ENCODE measurements at places on chromosomes 7 and 10.

GRCh38 chr10:69974551-69975155, 78.0 kb upstream of the MACROH2A2 start:
- no peak for DNase-seq

- no peak for DNase-seq
Measured at GRCh38 chr7:47581804-47582763, at the start of gene TNS3. TNS3 (minus strand) TSS chr7:47582111; CDS start chr7:47439636, 142,475 bp downstream.

- no peak for DNase-seq
Measured at GRCh38 chr7:103685646-103686045, 239.6 kb upstream of the SLC26A5 start.

DNA sequence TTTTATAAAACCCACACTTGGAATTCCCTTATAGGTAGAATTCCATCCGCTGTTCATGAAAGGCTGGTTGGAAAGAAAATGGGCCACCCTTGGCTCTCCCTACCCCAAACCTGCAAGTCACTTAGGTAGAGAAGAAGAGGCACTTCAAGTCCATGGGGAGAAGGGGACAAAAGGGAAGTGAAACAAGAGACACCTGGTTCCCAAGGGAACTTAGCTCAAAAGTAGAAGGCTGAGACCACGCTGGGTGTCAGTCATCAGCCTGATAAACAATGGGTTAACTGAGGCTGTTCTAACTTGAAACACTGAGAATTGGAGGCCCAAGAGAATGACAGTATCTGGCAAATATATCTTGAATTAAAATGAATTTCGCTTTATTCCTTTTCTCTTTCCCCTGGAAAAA, 330.8 kb upstream of the NFE2L3 start:
- no peak for DNase-seq

DNA sequence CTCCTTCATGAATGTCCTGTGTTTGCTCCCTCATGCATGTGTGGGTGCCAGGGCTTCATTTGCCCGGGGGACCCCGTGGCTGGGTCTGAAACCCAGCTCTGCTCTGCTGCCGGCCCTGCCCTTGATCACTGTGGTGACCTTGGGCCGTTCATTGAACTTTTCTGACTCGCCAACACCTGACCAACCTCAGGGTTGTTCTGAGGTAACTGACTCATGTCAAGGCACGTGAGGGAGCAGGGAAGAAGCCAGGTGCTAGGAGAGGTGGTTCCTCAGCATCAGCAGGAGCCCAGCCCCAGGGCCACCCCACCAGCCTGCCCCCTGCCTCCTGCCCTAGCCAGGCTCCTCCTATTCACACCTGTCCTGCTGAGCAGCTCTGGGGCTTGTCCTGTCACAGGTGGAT, 47.9 kb downstream of the TBATA start:
- DNase-seq: no peak

GRCh38 chr7:155709453-155709852, 65.0 kb downstream of the RBM33 start:
- DNase-seq: no peak

DNA sequence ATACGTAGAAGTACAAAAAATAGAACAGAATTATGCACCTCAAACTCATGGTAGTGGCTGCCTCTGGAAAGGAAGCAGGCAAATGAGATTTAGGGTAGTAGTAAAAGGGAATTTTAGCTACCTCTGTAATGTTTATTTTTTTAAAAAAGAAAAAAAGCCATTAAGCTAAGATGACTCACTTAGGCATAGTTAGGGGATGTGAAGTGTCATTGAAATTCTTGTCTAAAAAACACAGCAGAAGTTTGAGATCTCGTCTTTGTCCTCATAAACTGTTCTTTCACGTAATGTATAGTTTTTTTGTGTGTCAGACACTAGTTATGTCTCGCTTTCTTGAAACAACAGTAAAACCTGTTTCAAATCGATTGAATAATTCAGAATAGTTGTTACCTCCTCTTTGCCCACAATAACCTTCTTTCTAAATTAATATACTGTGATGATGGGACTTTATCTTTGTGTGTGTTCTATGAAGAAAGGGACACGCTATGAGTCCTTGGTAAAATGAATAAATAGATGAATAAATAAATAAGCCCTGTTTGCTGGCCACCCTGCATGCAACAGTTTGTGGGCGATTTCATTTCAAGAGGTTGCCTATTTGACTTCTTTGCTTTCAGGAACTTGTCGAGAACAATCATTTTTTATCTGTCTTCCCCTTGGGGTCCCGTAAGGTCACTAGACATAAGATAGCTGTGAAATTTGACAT, 14.5 kb upstream of the FBXW4 start:
- DNase-seq: no peak

GRCh38 chr7:151586531-151587260, 67.0 kb upstream of the RHEB start:
- no peak for DNase-seq

DNA sequence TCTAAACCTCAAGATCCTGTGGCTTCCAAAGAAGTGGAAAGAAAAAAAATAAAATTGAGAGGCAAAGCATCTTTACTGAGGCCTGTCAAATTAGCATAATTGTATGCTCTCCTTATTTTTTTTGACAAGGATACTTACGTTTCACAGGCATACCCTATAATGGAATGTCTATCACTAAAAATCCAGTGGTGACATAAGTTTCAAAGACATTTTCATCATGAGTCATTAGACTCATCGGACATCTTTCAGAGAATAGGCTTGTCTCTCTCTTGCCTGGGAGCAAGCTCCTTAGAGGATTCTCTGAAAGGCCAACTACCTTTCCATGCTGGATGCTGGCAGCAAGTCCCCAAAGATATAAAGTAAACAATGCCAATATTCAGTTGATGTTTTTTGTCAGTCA, 380.7 kb upstream of the STEAP1 start:
- no peak for DNase-seq

DNA sequence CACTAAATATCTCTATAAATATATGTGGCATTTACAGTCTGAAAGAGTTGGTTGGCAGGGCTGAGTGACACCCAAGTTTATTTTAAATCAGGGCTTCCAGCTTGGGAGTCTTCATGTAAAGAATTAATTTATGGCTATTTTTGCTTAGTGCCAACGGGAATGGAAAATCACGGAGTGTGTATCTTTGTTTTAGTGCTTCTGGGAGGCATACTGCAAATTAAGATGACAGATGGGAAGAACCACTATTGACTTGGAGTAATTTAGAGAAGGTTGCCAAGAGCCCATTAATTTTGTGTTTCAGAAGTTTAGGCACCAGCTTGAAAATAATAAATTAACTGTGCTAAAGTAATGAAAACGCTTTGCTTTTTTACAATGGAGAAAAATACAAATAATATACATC, 135.2 kb downstream of the GPR37 start:
- no peak for DNase-seq

- DNase-seq: peak; percentile 88
Measured at GRCh38 chr10:123043409-123043925, 34.7 kb downstream of the ACADSB start.

DNA sequence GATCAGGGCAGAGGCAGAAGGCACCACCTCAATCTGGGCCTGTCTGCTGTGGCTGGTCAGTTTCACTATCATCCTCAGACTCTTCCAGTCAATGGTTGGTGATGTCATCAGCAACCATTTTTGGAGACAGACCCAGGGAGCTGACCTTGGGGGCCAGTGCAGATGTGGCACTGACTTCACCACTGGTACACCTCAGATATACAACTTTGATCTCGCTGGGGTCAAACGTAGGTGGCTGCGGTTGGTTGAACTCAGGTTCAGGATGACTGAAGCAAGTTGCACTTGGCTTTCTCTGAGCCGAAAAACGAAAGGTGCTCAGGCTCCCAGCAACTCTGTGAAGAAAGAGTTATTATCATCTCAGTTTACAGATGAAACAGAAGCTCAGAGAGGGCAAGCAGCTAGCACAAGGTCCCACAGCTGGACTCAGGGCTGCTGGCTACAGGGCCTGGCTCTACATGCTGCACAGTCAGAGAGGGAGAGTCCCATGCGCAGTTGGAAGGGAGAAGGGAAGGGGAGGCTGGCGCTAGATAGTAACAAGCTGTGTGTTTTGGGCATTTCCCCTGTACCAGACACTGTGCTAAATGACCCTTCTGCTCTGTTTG, 27.2 kb downstream of the ANKRD16 start:
- DNase-seq: no peak

DNA sequence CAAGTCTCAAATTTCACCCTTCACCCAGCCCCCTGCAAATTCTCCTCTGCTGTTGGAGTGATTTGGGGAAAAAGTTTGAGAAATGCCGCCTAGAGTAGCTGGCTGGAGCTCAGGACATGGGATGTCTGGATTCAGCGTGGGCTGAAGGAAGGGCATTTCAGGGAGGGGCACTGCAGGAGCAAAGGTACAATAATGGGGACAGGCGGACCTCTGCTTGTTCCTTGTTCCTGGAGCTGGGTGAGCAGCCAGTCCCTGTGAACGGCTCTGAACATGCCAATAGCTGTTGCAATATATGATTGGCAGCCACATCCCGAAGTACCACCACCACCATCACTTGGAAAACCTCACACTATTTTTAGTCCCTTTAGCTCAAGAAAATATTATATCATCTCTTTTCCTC, 23.4 kb downstream of the ADRA2A start:
- no peak for DNase-seq

GRCh38 chr7:46853451-46853850, 728.5 kb downstream of the TNS3 start:
- DNase-seq: no peak

GRCh38 chr10:132701099-132701845, 84.7 kb downstream of the NKX6-2 start:
- no peak for DNase-seq

- DNase-seq: no peak
Measured at GRCh38 chr10:109953766-109954165, 30.5 kb upstream of the XPNPEP1 start.

GRCh38 chr7:68121655-68122054, 1125.0 kb downstream of the TYW1 start:
- no peak for DNase-seq

- no peak for DNase-seq
Measured at GRCh38 chr7:151851782-151852181, 25.1 kb downstream of the PRKAG2 start.

- no peak for DNase-seq
Measured at GRCh38 chr10:125661941-125662515, 20.9 kb downstream of the TEX36 start.

DNA sequence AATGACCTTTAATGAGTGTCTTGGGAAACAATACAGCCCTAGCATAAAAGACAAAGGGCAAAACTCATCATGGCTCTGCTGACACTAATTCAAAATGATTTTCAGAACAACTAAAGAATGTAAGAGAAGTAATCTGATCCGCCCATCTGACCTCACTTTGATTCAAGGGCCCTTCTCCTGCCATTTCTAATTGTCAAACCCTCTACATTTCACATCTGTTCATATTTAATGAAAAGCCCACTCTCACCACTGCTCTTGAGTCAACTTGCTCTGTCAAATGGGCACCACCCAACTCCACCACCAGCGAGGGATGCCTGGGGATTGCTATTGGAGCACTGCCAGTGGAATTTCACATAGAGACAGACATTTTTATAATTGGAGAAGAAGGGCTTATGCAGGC, 639.2 kb downstream of the KCNMA1 start:
- peak; percentile 54 for DNase-seq

DNA sequence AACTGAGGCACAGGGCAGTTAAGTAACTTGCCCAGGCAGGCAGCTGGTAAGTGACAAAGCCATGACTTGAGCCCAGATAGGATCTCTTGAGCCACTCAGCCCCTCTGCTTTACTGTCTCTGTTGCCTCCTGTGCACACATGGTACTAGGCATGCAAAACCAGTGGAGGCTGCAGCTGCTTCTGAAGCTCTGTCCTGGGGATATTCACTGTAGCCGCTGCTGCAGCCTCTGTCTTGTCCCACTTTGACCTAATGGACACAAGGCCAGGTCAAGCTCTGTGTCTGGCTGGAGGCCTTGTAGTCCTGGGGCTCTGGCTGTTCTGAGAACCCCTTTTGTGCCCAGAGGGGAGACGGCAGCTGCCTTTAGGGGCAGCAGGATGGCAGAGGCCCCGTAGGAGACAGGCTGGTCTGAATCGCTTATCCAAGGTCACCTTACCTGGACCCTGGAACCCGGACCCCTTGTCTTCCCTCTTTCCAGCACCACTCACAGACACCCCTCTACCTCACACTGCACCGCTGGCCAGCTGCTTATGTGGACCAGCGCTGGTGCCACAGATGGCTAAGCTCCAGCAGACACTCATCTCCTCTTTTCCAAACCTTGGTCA, 57.6 kb downstream of the TSPAN15 start:
- no peak for DNase-seq

DNA sequence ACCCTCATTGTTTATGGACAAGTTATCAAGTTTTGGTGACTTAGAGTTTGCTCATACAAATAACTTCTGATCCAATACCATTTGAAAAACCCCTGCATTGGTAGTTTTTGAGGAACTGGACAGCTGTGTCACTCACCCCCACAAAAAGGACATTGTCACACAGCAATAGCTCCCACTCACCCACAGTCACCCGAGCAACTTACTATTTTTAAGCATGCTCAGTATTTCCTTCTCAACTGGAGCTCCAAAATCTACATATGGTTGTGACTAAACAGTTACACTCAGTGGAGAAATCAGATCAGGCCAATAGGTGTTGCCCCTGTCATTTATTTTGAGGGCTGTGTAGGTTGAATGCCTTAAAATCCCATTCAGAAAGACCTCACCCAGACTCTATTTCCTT, 165.2 kb upstream of the AUTS2 start:
- DNase-seq: no peak

DNA sequence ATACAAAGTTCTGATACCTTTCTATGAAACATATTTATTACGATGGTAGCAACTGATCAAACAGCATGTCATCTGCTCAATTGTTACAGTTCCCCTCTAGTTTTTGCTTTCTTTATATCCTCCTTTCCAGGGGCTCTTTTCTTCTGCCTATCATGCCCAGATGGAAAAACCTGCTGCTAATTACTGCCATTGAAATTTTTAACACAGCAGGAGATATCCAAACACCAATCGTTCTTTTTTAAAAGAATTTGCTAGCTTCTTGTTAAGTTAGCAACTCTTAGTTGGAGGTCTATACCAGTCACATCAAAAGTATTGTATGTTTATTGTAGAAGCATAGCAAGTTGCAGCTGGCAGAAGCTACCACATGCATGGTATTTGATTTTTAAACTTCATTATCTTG, 768.5 kb downstream of the NXPH1 start:
- no peak for DNase-seq
